CD4-positive, alpha-beta T cell treated with Interleukin-15 for 4 hours (primary cell): ENCODE measurements at places on chromosomes 7 and 10.

GRCh38 chr10:52071814-52072213 lies 242.3 kb upstream of the DKK1 start:
- DNase-seq, result no peak

DNA sequence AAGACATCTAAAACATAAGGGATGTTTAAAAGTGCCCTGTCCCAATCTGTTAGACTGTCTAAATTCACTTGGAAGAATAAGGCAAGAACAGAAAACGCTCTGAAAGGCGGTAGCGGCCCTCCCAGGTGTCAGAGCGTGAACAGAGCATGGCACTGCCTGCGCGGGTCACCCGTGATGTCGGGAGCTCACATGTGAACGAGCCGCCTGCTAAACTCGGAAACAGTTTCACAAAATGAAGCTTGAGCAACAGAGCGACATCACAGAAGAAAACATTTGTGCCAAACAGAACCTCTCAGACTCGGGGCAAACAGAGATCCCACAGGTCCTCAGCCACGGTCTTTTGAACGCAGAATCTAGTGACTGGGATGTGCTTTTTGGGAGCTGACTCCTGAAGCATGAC lies 12.8 kb downstream of the BRI3 start:
- no peak for DNase-seq

GRCh38 chr7:111763221-111763801 lies 201.0 kb upstream of the IMMP2L start:
- DNase-seq, result no peak

DNA sequence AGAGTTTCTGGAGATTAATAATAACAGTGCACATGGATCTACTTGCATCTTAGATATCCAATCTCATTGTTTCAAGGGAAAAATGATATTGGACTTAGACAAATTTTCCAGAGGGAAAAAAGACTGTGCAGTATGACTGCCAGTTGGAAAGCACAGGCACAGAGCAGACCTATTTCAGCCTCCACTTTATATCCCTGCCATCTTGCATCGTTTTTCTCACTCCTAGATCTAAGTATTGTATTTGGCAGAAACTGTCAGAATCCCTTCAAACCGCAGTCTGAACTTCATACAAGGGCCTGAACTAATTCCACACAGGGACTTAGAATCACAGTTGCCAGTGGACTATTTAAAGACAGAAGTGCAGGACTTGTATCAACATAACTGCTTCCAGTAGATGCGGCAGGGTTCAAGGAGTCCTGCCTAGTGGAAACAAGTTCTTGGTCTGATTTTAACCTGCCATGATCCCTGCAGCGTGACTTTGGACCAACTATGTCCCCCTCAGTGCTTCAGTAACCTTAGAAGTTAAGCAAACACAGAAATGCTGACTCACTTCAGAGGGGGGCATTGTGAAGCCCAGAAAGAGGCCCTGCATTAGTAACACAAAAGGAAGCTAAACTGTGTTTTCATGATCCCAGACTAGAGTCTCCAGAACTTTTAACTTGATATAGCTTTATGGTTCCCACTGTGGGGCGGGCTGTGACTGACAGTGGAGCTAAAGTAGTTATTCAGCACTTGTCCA lies 95.7 kb upstream of the PALS2 start:
- no peak for DNase-seq

- DNase-seq, result no peak
These were observed at the start of gene CAV1 for GRCh38 chr7:116524609-116525297. Gene CAV1, plus strand, starts transcription at chr7:116525036. Its CDS starts 27 bp downstream, at chr7:116525063.

GRCh38 chr7:75795831-75796285 lies 17.7 kb downstream of the CCL24 start:
- DNase-seq, result no peak

DNA sequence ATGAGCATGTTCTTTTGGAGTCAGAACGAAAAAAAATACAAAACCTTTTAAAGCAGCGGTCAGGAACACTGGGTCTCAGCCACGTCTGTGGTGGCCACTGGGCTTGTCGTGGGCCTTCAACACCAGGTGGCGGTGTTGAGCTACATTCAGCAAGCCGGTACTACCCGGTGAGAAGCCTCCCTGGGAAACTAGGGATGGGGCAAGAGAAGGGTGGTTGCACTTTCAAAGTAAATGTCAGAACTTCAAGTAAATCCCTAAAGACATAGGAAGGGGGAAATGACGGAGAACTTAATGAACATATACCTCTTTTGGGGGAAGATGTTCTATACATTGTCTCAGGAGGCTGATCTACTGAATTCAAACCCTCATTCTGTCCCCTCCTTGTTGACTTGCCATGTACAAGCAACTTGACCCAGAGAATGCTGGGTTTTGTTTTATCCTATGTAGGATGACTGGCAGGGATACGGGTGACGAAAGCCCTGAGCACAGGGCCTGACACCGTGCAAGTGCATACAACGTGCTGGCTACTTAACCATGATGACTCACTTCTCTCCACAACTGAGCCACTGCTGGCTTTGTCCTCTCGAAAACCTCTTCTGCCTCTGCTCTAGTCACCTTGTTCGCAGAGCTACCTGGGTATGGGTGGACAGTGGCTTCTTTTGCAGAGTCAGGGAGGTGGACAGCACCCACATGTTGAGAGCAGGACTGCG lies 49.0 kb upstream of the BAMBI start:
- peak; percentile 60 for DNase-seq

DNA sequence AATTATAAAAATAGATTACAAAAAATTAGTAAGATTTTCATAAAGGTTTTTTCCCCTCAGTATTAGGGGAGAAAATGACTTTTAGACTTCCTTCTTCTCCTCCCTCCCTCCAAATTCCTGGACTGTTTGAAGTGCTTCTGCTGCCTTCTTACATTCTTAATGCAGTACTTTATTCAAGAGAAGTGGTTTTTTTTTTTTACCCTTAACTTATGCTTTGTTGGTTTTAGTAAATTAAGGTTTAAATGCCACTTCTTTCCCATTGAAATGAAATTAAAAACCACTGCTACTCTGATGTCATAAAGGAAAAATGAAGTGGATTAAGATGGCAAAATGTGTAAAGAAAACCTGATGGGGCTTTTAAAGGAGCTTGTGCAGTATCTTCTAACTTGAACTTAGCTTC lies 140.7 kb downstream of the VTI1A start:
- DNase-seq, result no peak

- no peak for DNase-seq
These were observed 17.6 kb downstream of the PRKAG2 start for GRCh38 chr7:151859111-151859947.

- DNase-seq, result no peak
These were observed 578.6 kb upstream of the FOXK1 start for GRCh38 chr7:4103352-4104091.

GRCh38 chr7:44222776-44223261 lies 22.0 kb downstream of the YKT6 start:
- DNase-seq, result no peak

- DNase-seq, result no peak
These were observed 678 bp upstream of the EIF4H start for GRCh38 chr7:74173491-74173865.

- no peak for DNase-seq
These were observed 6.9 kb upstream of the PSMG3 start for GRCh38 chr7:1576521-1577253.

DNA sequence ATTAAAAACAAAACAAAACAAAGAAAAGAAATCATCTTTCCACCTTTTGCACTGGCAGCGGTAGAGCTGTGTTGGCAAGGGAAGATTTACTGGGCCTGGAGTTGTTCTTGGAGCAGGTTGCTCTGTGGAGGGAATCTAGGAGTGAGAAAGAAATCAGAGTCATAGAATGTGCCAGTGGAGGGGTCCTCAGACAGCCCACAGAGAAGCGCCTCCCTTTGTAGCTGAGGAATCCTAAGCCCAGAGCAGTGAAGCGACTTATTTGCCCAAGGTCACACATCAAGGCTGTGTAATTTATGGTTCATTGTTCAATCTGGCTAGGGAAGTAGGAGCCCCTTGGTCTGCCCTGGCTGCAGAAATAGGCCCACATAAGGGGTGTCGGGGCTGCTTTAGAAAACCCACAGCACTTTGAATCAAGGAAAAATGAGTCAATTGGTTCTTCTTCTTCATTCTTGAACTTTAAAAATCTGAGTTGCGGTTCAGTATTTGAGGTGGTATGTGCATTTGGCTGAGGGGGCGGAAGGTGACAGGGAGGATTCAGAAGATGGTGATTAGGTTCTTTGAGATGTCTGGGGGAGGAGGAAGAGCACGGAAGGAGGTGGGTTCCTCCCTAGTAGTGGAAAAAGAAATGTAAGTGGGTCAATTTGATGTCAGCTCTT lies 253.7 kb downstream of the PTEN start:
- DNase-seq, result peak; percentile 12

DNA sequence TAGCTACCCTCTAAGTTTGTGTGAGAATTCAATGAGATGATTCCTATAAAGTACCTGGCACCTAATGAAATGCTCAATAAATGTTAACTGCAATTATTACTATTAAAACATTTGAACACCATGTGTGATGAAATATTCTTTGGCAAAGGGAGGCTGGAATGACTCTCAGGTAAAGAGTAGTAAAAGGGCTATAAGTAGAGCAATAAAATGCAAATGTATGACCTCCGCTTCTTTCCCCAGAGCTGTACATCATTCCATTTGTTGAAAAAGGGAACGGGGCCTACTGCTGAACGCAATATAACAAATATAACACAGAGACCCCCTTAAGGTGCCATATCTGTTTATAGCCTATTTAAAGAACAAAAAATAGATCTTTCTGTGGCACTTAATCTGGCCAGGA lies 27.8 kb downstream of the CELF2 start:
- no peak for DNase-seq

GRCh38 chr7:148589640-148590039 lies 926 bp upstream of the C7orf33 start:
- DNase-seq, result no peak

GRCh38 chr10:15759265-15759664 lies 39.5 kb upstream of the ITGA8 start:
- no peak for DNase-seq

DNA sequence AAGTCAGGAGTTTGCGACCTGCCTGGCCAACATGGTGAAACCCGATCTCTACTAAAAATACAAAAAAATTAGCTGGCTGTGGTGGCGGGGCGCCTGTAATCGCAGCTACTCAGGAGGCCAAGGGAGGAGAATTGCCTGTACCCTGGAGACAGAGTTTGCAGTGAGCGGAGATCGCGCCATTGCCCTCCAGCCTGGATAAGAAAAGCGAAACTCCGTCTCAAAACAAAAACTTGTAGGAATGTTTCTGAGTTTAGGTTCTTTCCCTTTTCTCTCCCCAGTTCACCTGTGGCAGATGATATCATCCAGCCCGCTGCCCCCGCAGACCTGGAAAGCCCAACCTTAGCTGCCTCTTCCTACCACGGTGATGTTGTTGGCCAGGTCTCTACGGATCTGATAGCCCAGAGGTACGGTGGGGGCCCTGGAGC lies 138.8 kb upstream of the BTBD16 start:
- no peak for DNase-seq

GRCh38 chr7:126589068-126589684 lies 663.6 kb downstream of the GRM8 start:
- no peak for DNase-seq

DNA sequence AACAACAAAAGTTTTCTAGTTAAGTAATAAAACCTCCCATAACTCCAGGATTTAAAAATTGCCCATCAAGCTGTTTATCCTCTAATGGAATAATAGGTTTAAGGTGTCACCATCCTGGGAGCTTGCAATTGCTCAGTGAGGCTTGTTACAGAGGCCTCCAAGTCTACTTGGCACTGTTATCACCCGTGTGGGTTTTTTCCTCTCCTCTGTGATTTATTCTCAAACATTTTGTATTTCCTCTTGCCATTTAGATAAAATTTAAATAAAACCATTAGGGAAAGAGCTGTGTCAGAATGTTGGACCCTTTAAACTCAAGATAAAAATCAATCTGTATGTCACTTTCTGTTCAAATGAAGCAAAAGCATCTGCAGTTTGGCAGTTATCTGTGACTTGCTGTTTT lies 202.6 kb downstream of the GALNT17 start:
- DNase-seq, result no peak

GRCh38 chr7:26135076-26135475 lies 16.9 kb upstream of the NFE2L3 start:
- no peak for DNase-seq

DNA sequence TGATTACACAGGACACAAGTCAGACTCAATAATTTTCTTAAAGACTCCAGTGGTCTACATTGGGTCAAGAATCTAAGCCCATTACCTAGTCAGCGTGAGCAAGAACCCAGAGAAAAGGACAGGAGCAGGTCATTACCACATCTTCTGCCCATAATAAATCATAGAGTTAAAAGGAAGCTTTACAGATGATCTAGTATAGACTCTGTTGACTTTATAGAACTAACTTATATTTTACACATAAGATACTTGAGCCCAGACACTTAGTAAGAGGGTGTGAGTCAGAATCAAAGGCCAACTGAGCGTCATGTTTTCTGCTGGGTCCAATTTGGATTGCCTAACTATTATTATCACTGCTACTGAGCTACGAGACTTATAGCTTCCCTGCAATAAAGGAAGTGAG lies 206.1 kb upstream of the NPSR1 start:
- DNase-seq, result no peak

DNA sequence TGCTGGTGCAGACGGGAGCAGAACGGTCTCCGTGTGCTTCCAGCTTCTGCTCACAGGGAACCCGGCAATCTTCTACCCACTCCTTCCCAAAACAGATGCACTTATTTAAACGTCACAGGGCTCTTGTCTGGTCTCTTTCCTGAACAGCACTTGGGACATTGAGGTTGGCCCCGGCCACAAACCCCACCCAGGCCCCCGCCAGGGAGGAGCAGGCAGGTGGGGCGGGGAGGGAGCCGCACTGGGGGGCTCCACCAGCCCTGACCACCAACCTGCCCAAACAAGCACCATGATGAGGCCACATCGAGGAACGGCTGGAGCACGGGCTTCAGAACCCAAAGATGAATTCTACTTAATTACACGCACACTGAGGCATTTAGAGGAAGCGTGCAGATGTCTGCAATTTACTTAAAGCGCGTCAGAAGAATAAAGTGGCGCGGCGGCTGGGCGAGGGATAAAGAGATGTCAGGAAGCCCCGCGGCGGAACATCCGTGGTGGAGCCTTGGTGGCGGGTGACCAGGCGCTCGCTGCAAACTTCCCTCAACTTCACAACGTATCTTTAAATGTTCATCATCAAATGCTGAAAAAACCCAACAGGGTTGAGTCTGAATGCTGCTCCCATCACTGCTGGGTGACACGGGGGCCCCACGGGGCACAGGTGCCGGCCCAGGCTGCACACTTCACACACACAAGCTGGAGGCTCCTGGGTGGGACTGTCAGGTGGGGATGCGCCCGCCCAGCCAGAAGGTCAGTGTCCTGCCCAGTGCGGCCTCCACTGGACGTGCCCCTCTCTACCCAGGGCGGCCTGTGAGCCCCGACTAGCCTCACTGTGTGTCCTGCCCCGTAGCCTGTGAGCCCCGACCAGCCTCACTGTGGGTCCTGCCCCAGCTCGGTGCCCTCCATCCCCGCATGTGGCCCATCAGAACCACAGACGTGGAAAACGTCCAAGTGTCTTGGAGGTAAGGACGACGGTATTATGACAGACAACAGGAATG lies 279.2 kb downstream of the MAD1L1 start:
- DNase-seq, result no peak

- DNase-seq, result no peak
These were observed 58.9 kb upstream of the C10orf90 start for GRCh38 chr10:126729314-126729870.

DNA sequence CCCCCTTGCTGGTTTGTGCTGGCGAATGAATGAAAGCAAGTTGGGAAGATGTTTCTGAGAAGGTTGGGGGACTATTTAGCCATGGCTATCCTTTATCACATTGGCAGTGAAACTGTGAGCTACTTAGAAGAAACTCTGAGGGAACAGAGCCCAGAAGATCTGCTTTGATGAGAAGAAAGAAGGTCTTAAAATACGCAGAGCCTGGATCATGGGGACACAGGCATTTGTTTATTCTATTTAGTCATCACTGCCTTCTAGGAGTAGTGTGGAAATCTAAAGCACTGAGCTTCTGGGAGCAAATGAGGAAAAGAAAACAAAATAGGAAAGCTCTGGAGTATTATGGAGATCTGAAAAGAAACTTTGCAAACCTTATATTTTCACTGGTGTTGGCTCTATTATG lies 28.5 kb downstream of the CPED1 start:
- DNase-seq, result no peak
